ENCODE measurements at places on chromosomes 4 and X.

- DNase-seq, result peak; percentile 34
These were observed 512 bp upstream of the ANTXR2 start for GRCh38 chr4:80073473-80074008.

- no peak for DNase-seq
These were observed 169.7 kb upstream of the SH3RF1 start for GRCh38 chr4:169440446-169440845.

DNA sequence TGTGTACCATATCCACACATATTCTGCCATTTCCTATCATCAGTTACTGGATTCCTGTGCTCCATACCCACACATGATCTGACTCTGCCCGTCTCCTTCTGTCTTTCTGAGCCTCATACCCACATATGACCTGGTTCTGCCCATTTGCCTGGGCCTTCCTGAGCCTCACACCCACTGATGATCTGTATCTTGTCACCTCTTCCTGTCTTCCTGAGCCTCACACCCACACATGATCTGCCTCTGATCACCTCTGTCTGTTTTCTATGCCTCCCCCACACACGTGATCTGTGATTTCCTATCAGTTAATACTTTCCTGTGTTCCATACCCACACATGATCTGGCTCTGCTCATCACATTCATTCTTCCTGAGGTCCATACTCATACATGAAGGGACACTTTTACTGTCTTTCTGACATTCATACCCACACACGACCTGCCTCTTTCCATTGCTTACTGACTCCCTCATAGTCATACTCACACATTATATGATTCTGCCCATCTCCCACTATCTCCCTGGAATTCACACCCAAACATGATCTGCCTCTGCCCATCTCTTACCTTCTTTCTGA is 32.5 kb downstream of the SCML1 start:
- no peak for DNase-seq

DNA sequence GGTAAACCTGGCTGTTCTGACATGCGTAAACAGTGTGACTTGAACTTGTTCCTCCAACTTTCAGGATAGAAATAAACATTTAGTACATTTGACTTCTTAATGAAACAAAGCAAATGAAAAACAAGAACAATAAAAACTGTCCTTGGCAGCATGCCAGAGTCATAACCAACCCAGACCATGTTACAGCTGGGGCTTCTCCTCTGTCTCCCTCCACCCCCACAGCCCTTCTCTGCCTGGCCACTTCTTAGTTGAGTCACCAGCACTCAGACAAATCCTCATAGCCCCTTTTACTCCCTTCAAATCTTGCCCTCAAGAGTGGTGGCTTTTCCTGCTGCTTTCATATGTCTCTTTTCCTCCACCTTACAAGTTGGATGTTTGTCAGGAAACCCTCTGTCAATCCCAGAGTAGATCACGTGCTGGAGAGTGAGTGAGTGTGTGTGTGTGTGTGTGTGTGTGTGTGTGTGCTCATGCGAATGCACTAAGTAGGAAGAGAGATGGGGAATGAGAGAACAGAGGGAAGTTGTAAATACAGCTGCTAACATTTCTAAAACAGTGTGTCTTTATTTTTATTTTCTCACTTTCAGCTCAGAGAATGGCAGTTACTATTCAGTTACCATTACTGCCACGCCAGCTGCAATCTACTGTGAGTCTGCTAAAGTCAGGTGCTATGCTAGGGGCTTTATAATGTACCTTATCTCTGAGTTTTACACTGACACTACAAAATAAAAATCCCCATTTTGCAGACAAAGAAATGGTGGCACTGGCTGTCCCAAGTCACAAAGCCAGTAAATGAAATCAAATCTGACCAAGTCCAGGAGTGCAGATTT is 15.0 kb downstream of the SCARB2 start:
- DNase-seq, result peak; percentile 18

GRCh38 chr4:128670513-128670912 is 139.0 kb upstream of the JADE1 start:
- DNase-seq, result no peak

- no peak for DNase-seq
These were observed 714.5 kb upstream of the TENM3 start for GRCh38 chr4:181528570-181529184.

DNA sequence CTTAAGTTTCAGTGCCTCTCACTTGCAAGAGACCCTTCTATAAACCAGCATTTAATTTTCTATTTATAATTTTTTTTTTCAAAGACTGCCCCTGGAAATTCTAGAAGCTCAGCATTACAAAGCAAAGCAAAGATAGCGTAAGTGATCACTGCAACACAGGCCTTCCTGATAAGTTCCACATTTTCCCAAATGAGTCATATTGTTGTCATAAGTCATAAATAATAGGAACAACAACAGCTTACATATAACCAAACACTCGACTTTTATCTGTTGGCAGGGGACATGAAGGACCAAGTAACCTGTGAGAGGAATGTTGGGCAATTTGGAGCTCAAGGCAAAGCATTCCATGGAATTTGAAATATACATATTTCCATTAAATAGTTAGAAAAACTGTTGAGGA is 815.5 kb downstream of the DMD start:
- no peak for DNase-seq

- no peak for DNase-seq
These were observed 140.4 kb downstream of the MID1IP1 start for GRCh38 chrX:38941675-38942074.

- DNase-seq, result no peak
These were observed 133.1 kb downstream of the JADE1 start for GRCh38 chr4:128942607-128943006.

DNA sequence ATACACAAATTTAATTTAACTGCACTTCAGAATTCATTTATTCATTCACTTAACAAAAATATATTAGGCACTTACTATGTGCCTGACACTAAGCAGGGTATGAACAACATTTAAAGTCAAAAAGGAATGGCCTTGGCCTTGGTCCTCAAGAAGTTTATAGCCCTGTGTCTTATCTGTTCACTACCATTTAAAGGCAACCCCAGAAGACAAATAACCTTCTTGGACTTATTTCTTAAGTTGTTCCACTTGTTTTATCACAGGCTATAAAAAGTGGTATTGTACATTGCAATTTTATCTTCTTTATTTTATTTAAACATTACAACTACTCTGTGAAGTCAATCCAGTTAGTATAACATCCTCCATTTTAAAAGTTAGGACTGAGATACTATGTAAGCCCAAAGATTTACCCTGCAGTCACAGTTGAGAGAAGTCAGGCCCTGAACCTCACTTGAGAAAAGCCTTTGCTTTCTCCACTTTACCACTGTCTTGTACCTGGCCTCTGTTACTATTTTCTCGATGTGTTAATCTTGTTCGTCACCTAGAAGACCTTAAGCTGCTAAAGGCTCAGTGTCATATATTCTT is 305.6 kb upstream of the DIPK2B start:
- DNase-seq, result no peak

DNA sequence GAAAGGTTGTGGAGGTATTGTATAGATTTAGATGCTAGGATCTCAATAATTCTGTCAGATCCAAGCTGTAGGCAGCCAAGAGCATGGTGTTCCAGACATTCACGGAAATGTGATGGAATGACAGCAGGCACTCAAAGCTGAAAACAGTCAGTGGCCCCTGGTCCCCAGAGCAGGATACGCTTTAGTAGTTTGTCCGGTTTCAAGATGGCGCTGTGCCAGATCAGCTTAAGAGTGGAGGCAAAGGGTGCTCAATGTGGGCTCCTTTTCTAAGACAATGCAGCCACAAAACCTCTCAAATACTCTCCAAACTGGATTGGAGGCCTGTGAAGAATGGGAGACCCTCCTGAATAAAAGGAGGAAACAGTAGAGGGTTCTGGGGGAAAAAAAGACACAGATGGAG is 291.2 kb upstream of the HS3ST1 start:
- DNase-seq, result no peak

DNA sequence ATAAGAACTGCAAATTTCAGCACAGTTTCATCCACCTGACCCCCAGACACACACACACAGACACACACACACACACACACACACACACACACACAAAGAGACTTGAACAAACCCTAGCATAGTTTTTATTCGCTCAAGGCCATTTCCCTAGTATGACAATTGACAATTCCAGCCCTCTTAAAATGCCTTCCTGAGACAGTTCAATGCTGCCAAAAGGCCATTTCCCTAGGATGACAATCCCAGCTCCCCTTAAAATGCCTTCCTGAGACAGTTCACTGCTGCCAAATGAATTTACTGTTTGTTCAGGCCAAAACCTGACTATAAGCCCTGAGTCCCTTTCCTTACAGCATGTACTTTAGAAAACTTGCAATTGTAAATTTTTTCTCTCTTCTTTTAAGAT is 259.5 kb upstream of the SLC7A11 start:
- DNase-seq, result no peak

GRCh38 chr4:176762661-176763308 is 29.9 kb downstream of the VEGFC start:
- DNase-seq, result no peak

DNA sequence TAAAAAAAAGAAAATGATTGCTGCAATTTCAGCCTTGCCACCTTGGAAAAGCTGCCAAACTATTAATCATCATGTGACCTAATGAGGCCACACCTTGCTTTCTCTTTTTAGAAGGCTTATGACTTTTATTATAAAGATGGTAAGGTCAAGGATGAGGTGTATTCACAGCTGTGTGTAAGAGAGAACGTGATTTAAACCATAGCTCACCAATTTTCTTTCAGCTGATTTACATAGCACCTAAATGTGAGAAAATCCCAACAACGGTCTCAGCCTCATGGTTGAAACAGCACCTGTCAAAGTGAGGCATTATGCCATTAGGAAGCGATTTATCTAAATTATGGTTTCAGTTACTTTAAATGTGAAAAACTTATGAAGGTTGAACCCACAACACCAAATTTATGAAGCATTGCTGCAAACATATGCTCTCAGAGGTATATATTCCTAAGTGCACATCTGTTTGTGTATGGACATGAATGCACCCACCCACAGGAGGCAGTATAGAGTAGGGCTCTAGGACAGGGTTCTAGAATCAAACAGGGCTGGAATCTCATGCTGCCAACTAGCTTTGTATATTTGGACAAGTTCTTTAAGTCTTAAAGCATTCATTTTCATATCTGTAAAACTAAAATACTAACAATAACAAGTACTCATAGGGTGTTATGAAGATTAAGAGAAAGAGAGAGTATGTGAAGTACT is 40.7 kb downstream of the ANXA3 start:
- no peak for DNase-seq

GRCh38 chrX:2283111-2283859 is 217.5 kb downstream of the DHRSX start:
- no peak for DNase-seq

GRCh38 chr4:155943605-155944291 is 9.9 kb downstream of the CTSO start:
- no peak for DNase-seq

DNA sequence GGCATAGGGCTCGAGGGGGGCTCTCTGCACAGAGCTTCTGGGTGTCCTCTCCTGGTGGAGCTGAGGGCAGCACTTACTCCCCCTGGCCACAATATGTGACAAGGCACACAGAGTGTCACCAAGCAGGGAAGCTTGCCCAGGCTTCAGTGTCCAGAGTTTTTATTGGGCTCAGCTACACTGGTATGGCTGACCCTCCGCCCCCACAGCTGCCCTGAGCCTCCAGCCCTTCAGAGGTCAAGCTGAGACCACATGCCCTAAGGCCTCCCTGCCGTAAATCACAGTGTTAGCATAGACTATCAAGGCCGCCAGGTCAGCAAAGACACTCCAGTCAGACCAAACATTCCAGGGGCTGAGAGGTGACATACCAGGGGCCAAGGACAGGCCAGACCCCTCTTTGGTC is 59.0 kb downstream of the EVC start:
- no peak for DNase-seq

- DNase-seq, result no peak
These were observed 818.5 kb downstream of the FAM133A start for GRCh38 chrX:94492541-94492940.

- DNase-seq, result no peak
These were observed 34.7 kb upstream of the TASL start for GRCh38 chrX:30612250-30612655.

DNA sequence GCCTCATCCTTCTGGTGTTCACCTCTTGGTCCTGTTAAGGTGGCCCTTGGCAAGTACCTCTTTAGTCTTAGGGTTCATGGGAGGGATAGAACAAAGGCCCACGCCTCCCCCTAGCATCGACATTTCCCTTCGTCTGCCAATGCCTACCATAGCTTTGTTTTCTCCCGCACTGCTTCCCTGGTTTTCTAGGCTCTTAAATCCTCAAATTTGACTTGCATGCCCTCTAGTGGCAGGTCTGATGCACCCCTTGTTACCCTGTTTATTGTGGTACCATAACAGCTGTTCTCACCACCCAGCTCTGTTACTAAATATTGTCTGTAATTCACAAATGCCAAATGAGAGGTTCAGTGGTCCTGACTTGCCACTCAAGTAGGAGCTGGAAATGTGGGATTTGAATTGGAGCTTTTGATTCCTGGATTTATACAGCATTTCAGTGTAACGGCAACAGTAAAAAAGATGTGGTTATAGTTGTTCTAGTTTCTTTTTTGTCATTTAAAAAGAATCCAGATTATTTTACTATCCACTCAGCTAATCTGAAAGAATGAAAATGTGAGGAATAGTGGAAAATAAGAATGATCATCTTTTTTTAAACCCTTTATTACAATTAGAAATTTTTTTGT is 100.1 kb downstream of the REPS2 start:
- peak; percentile 40 for DNase-seq

DNA sequence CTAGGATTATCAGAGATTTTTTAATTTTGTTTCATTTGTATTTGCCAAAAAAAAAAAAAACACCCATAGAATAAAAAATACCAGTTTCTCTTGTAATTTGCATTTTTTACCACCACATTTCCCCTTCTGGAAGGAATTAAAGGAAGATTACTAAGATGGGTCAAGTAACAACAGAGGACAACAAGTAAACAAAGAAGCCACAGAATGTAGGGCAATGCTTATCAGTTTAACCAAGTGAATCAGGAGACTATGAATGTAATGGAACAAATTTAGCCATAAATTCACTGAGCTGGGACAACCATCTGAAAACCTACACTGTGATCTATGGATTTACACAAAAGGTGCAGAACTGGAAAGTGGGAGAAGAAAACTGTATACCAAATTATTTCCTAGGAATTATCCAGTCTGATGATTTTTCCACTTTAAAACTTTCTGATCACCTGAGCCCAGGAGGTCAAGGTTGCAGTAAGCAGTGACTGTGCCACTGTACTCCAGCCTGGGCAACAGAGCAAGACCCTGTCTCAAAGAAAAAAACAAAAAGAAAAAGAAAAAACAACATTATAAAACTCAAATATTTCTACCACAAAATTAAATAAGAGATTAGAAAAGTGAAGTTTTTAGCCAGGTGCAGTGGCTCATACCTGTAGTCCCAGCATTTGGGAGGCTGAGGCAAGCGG is 32.4 kb downstream of the LRBA start:
- DNase-seq, result no peak

DNA sequence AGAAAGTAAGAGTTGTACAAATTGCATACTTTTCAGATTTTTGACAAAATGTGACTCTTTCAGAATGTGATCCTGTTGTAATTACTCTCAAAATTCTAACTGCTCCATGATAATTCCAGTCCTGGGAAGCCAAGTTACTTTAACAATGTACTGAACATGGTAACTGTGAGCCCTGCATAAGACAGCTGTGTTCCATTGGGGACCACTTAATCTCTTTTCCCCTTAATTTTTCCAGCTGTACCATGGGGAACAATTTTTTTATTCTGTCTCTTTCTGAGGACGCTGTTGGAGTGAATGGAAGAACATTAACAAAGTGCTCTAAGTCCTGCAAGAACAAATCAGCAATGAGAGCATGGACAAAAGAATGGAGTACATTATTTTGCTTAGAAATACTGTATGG is 95.8 kb downstream of the UPRT start:
- DNase-seq, result no peak

GRCh38 chrX:72620550-72621145 is 48.0 kb upstream of the HDAC8 start:
- DNase-seq, result peak; percentile 14
